CD4-positive, alpha-beta T cell treated with Interleukin-17A for 1 hour (primary cell): ENCODE measurements at places on chromosomes 6 and 20.

- DNase-seq, result no peak
Measured at GRCh38 chr6:163983679-163984078, 569.2 kb downstream of the QKI start.

GRCh38 chr6:37283671-37284151 is 25.8 kb upstream of the TMEM217 start:
- no peak for DNase-seq

DNA sequence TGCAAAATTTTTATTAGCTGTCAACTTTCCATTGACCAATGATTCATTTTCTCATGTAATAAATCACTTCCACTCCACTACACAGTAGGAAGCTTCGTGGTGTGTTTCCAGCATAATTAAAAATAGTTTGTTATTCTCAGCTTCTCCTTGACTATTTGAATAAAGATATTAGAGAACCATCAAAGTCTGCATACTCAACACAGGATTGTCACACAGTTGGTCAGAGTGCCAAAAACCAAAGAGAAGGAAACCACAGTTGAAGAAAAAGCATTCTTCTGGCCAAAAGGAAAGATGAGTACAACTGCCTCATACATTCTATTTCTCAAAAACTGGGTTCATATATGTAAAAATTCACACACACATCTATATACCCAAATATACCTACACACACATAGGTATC is 455.1 kb upstream of the HSF2 start:
- no peak for DNase-seq

DNA sequence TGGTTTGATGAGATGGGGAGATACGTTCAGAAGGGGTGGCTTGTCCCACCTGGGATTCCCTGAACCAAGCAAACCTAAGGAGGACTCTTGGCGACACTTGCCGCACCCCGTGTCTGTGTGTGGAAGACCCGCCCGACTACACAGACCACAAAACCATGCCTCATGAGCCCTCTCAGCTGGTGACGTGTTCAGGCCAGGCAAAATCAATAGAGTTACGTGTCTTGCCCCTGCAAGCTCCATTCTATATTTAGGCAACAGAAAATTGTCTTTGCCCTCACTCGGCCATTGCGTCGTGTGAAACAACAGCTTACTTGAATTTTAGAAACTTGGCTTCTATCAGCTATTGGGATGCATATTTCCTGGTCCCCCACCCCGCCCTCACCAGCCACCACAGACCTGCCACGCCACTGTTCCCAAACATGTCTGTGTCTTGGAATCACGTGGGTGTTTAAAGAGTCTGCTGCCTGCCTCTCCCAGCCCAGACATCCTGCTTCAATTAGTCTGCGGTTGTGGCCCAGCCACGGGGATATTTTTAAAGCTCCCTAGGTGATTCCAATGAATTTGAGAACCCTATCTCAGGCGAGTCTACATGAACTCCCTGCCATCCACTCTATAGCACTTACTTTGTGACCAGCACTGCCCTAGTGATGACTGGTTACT is 279.2 kb upstream of the EXOC2 start:
- DNase-seq, result no peak

GRCh38 chr20:60055740-60056139 is 97.5 kb downstream of the CDH26 start:
- peak; percentile 70 for DNase-seq

DNA sequence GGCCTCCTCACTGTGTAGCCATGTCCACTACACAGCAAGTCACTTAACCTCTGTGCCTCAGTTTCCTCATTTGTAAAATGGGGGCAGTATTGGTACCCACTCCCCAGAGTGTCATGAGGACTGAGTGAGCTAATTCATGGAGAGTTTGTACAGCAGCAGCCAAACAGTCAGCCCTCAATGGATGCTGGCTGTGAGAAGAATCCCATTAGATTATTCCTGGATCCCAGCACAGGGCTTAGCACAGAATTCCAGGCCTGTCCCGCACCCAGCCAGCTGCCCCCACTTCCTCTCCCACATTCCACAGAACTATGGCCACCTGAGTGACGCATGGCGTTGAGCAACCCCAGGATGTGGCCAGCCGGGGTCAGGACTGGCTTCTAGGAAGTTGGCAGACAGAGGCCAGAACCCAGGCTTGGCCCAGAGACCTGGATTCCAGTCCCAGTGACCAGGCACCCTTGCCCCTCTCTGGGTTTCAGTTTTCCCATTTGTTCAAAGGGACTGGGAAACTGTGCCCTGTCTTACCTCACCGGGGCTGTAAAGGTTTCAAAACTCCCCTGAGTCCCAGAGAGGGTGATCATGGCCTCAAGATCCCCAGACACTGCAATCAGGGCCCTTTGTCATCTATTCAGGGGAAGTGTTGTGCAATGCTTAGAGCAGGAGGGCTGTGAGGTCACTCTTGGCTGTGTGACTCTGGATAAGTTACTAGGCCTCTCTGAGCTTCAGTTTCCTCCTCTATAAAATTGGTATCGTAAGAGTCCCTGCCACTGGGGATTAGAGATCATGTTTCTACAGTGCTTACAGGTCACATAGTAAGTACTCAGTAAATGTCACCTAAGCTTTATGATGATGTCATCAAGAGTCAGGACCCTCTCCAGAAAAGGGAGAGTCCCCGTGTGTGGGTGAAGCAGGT is 3.0 kb upstream of the TGM2 start:
- DNase-seq, result peak; percentile 11

GRCh38 chr20:36018208-36018988 is 50.0 kb downstream of the CNBD2 start:
- DNase-seq, result no peak

GRCh38 chr6:134340179-134340975 is 22.5 kb upstream of the SGK1 start:
- no peak for DNase-seq

- DNase-seq, result no peak
Measured at GRCh38 chr20:29298759-29299613, 1958.5 kb upstream of the DEFB115 start.

- no peak for DNase-seq
Measured at GRCh38 chr20:39533858-39534257, 571.7 kb downstream of the DHX35 start.

- DNase-seq, result no peak
Measured at GRCh38 chr20:21280522-21281016, 22.6 kb upstream of the XRN2 start.

DNA sequence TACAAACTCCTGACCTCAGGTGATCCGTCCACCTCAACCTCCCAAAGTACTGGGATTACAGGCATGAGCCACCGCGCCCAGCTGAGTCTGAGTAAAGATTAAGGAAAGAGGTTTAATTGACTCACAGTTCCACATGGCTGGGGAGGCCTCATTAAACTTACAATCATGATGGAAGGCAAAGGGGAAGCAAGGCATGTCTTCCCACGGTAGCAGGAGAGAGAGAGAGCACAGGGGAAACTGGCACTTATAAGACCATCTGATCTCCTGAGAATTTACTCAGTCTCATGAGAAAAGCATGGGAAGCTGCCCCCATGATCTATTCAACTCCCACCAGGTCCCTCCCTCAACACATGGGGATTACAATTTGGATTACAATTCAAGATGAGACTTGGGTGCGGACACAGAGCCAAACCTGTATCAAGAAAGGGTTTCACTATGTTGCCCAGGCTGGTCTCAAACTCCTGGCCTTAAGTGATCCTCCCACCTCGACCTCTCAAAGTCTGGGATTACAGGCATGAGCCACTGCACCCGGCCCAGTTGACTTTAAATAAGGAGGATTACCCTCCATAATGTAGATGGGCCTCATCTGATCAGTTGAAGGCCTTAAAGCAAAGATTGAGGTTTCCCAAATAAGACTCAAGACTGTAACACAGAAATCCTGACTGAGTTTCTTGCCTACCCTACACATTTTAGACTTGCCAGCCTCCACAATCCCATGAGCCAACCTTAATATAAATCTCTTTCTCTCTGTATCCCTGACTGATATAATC is 13.1 kb upstream of the PEX7 start:
- no peak for DNase-seq

DNA sequence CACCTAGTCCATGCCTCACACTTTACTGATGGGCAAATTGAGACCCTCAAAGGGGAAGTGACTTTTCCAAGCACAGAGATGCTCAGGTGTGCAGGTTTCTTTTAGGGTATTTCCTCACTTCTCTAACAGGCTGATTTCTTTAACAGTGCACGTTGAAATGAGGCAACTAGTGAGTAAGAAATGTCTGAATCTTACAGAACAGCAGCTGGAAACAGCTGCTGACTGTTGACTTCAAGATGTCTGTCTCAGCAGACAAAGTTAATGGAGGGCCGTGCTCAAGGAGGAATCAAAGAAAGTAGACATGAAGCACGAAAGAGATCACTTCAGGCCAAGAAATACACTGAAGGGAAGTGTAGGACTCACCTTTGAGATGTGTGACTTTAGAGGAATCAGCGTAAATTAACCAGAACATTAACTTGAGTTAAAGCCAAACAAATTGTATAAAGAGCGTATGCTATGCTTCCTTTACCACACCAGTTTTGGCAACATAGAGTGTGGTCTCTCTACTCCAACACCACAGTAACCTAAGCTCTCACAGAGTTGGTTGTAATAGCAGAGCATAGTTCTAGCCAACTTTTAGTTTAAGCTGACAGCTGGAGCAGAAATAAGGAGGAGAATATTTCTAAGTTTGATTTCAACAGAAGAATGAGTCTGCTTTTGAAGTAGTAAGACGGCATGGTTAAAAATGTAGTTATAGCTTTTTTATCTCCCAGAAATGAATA is 60.9 kb downstream of the SAMD3 start:
- DNase-seq, result no peak

- DNase-seq, result peak; percentile 82
Measured at GRCh38 chr6:130215526-130215925, 7.2 kb downstream of the SAMD3 start.

DNA sequence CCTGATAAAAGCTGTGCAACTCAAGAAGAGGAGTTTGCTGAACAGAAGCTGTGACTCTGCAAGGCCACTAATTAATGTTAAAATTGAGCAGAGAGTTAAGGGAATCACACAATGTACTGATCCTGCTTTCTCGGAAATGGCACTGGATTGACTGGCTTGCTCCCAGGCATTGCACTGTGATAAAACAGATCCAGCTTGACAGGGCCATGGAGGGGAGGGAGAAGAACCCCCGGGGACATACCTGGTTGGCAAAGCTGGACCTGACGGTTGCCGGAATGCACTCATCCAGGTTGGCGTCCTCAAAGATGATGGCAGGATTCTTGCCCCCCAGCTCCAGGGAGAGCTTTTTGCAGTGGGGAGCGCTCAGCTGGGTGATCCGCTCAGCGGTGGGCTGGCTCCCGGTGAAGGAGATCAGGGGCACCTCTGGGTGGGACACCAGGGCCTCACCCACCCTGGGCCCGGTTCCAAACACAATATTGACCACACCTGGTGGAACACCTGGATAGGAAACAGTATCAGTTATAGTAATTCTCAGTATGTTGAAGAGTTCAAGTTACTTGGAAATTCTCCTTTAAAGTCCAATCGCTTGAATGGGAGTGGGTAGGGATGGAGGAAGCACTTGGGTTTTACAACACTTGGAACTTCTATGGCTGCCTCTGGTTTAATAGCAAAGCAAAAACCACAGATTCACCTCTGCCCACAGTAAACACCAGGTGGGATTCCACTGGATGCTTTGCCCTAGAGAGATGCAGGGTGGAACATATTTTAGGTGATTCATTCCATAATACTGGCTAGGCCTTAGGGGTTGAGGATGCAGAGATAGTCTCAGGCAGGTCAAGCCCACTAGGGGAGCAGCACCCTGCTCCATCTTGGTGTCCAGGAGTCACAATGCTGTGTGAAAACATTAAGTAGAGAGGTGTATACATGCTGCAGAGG is 17.1 kb downstream of the ALDH8A1 start:
- no peak for DNase-seq

GRCh38 chr6:158660333-158660754 is 10.5 kb downstream of the SYTL3 start:
- peak; percentile 60 for DNase-seq

DNA sequence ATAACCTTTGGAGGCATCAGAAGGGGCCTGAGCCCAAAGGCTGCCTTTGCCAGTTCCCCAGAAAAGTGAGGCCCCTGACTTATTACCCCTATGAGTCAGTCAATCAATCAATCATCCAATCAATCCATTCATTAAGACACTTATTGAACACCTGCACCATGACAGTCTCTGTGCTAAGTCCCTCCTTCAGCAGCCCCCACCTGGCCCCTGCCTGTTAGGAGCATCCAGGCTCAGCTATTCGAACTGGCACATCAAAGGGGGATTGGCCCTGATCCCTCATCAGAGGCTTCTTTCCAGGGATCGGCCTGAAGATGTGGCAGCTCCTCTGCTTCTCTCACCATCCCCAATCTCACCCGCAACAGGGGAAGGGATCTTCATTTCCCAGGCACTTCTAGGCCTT is 27.7 kb upstream of the VEGFA start:
- no peak for DNase-seq

- no peak for DNase-seq
Measured at GRCh38 chr20:41331731-41332130, 8.9 kb upstream of the LPIN3 start.

- DNase-seq, result no peak
Measured at GRCh38 chr6:104689551-104690205, 170.0 kb downstream of the HACE1 start.

- no peak for DNase-seq
Measured at GRCh38 chr20:5825130-5825719, 75.0 kb downstream of the SHLD1 start.

DNA sequence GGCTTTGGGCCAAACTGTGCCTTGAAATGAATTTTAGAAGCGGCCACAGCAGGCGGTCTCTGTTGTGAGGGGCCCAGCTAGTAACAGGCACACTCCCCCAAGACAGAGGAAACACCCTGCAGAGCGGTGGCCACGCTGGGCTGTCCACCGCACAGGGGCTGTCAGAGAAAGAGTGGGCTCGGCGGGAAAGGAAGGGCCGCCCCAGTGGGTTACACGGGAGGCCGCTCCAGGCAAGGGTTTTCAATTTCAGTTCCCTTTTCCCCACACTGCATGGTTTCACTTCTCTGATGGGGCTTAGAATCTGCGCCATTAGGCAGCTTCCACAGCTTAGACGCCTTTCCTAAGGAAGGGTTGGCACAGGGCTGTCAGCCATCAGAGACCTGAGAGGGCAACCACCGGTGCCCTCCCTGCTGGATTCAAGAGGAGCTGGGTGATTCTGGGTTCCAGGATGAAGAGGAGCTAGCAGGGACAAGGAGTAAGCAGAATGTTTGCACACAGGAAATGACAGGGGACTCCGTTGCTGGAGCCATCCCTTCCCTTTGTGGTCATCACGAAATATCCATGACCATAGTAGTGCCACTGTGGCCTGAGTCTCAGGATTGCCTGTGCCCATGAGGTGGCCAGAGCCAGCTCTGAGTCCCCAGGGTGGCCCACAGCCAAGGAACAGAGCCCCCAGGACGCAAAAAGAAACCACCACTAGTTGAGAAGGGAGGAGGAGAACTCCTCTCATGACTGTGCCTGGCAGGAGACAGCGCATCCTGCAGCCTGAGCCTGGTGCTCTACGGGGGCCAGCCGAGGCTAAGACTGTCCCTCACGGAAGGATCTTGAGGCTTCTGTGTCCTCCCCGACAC is 282.7 kb downstream of the NRN1 start:
- DNase-seq, result peak; percentile 13
